ENCODE measurements at places on chromosomes 16 and 17.

- no peak for DNase-seq
Observed at GRCh38 chr17:60766778-60767190, 89.1 kb downstream of the BCAS3 start.

- DNase-seq: no peak
Observed at GRCh38 chr16:29030086-29030840, 45.4 kb downstream of the LAT start.

- DNase-seq: no peak
Observed at GRCh38 chr17:34259146-34259545, 4.1 kb downstream of the CCL2 start.

GRCh38 chr17:38557836-38558727, 47.7 kb downstream of the SRCIN1 start:
- peak; percentile 80 for DNase-seq

- DNase-seq: no peak
Observed at GRCh38 chr17:26765860-26766709, 527.8 kb upstream of the WSB1 start.

DNA sequence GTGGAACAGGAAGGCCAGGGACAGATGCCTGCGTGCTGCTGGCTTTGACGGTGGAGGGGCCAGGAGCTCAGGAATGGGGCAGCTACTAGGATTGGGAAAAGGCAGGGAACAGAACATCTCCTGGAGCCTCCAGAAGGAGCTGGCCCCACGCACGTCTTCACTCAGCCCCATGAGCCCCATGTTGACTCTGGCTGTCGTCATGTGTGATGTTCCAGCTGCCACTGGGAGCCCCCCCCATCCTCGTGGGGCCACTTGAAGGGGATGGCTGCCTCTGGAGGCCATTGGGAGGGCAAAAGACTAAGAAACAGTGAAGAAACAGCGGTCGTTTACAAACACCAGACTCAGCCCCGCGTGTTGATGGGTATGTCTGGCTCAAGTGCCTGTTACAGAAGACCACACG, 18.5 kb upstream of the APRT start:
- no peak for DNase-seq

DNA sequence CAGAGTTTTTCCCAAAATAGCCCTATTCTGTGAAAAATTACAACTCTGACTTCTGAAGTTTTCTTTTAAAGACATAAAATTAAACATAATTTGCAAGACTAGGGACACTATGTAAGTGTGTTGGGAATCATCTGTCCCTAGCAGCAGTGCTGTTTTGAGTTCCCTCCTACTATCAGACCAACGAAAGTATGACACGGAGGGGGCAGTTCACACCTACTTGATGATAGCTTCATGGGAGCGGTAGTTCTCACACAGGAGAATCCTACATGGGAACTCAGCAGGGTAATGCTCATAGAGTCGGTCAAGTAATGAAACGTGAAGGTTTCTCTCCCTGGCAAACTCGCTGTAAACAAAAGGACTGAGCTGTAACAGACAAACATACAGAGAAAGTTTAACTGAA, 96.6 kb downstream of the HELZ start:
- no peak for DNase-seq

- no peak for DNase-seq
Observed at GRCh38 chr17:68497885-68498319, 14.3 kb upstream of the PRKAR1A start.

DNA sequence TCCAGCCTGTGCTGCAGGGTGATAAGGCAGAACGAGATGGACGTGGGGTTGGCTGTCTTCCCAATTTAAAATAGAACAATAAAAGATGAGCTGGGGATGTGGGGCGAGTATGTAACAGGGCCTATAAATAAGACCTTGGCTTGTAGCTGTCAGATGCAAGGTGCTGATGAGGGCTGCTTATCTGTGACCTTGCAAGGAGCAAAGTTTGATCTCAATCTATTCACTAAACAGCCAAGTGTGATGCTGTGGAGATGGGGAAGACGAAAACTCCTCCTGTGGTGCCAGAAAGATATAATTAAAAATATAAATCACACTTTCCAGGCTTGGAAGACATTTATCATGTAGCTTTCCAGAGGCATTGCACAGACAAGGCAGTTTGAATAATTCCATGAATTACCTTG, 26.7 kb upstream of the TEX2 start:
- DNase-seq: no peak

- no peak for DNase-seq
Observed at GRCh38 chr16:48609652-48610029, 339 bp downstream of the N4BP1 start.

DNA sequence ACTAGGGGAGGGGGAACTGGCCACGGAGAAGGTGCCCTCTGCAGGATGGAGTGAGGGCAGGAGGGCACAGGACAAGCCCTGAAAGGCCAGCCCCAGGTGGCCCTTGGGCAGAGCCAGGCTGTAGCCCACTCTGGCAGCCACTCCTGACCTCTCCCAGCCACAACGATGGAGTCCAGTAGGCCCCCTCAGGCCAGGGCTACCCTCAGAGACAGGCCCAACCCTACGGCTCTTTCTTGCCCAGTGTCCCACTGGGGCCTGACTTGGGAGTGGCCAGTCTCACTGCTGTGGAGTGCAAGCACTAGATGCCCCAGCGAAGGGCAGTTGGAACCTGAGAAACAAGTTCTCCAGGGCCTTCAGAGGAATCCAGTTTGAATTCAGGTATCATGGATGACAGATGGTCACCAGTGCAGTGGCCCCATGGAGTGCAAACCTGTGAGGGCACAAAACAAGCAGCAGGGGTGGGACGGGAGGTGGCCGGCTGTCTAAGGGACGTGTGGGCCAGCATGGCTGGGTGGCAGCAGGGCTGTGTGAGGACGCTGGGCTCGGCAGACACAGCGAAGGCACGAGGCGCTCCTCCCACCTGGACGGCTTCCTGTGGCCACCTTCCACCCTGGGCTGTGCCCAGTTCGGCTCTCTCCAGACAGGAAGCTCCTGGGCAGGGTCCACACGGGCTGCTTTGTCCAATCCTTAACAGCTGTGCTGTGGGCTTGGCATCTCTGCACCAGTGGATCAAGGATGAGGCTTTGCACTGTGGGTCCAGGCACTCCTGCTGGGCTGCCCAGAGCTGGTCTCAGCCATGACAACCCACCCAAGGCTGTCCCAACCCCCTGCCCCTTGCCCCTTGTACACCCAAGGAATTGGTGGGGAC, 72.1 kb downstream of the AMFR start:
- DNase-seq: no peak

DNA sequence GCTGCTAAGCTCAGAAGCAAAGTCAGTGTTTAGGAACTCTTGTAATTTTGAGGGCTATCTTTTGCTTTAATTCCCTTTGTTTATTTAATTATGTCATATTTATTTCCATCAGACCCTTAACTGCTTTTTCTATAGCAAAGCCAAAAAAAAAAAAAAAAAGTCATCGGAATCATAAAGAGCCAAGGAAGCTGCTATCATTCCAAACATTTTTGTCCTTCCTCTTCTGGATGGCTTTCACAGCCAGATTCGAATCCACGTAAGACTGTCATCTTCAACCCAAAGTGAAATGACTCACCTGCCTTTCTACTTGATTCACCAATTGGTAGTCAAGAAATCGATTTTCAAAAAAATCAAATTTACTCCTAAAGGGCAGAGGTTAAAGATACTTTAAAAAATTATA, 38.4 kb downstream of the WIPI1 start:
- no peak for DNase-seq

DNA sequence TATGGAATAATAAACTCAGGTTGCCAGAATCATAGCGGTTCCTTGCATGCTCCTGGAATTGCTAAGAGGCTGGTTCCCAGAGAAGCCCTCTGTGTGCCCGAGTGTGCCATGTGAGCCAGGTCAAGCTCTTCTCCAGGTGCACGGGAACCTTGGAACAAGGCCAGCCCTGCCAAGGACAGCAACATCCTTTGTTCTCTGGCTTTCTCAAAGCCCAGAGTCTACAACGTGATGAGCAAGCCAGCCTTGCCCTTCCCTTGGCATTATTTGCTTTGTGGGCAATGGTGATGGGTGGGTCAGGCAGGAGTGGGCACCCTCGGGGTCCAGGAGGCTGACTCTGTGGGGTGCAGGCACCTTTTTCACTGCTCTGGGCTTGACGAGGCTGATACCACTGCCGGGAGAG, 14.2 kb upstream of the SEC14L1 start:
- no peak for DNase-seq

DNA sequence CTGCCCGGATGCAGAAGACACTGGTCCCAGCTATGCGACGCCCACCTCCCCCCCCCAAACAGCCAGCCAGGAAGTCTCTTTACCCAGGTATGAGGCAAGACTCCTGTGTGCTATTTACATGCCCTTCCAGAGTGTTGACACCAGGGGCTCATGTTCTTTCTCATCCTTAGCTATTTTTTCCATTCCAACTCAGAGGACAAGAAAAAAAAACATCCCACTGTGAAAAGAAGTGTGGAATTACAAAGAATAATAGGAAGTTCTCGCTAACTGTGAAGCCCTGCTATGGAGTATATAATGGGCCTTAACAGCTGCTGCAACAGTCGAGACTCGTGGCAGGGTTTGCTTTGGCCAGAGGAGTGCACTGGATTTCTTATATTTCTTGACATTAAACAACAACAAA, 584.9 kb downstream of the CDH13 start:
- no peak for DNase-seq

DNA sequence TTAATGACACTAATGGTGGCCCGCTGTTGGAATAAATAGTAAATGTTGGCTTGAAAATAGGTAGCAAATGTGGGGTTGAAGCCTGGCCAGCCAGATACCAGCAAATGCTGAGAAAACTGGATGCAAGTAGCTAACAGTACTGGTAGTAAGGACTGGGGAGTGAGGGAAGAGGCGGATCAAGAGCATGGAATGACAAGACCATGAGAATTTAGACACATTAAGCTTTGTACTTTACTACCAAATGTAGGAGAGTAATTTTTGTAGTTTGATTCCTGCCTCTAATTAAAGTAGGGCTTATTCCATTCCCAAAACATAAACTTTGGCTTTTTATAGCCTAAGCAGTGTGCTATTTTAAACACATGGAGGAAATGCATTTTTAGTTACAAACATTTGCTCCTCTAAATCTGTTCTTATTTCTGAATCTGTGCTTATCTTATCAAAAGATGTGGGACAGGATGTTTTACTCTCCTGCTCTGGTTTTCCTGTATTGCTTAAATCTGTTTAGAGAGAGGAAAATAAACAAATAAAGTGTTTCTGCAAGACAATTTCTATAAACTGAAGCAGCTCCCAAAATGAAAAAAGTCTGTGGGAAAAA, 44.1 kb downstream of the CFDP1 start:
- no peak for DNase-seq

DNA sequence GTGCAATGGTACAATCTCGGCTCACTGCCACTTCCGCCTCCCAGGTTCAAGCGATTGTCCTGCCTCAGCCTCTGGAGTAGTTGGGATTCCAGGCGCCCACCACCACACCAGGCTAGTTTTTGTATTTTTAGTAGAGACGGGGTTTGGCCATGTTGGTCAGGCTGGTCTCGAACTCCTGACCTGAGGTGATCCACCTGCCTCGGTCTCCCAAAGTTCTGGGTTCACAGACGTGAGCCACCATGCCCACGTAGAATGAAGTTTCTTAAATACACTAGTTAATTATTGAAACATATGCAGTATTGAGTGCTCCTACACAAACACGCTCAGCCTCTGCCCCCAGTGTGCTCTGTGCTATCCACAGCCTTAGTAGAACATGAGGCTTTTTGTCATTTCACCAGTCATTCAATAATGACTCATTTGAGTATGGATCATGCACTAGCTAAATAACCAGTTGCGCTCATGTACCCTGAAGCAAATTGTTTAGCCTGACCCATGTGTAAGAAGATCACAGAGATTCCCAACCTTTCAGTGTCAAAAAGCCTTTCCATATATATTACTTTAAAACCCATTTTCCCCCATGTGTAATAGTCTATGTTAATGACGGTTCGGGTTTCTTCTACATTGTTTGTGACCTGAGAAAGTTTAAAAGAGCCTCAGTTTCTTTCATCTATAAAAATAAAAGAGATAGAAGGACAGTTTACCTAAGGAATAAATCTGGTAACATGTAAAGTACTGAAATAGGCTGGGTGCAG, 49.7 kb downstream of the TUBD1 start:
- no peak for DNase-seq

DNA sequence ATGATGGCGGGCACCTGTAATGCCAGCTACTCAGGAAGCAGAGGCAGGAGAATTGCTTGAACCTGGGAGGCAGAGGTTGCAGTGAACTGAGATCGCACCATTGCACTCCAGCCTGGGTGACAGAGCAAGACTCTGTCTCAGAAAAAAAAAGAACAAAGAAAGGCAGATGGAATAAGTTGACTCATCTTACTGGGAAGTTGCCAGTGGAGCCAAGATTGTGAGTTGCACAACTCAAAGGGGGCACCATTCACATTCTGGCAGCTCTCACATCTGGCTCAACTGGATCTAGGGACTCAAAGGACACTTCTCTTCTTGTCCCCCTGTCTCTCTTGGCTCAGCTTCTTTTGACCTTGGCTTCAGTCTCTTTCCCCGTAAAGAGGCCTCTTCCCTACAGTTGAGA, 53.7 kb upstream of the ETV4 start:
- DNase-seq: no peak

DNA sequence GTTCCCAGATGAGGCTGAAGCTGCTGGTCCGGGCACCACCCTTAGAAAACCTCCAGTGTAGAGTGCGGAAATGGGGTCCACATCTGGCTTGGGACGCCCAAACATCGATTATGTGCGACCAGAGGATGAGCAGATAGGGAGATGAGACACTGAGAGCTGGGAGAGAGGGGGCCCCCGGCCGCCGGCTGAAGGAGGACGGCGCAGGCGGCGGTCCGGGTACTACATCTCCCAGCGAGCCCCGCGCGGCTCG, 182 bp upstream of the SPECC1 start:
- no peak for DNase-seq

- no peak for DNase-seq
Observed at GRCh38 chr17:15210247-15210646, 54.9 kb downstream of the PMP22 start.

DNA sequence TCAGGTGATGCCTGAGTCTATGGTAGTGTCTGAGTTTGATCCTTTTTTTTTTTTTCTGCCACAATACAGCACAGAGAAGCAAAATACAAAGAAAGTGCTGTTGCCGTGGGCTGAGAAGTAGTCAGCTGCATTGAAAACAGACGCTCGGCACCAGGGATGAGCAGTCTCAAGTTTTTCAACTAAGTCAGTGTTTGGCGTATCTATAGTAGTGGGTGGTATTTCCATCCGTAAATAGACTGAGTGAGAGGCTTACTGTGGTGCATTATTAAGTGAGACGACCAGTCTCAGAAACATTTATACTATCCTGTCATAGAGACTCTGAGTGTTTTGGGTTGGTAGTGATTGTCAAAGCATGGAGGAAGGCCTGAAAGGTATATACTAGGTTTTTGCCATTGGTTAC, 221.3 kb downstream of the SNX29 start:
- no peak for DNase-seq

- DNase-seq: no peak
Observed at GRCh38 chr17:32341141-32341856, 674 bp downstream of the C17orf75 start.

- no peak for DNase-seq
Observed at GRCh38 chr16:83970430-83970815, 2.4 kb downstream of the NECAB2 start.

- DNase-seq: no peak
Observed at GRCh38 chr17:53462393-53462811, 360.3 kb upstream of the KIF2B start.

- peak; percentile 62 for DNase-seq
Observed at GRCh38 chr17:3879591-3880417, 13.0 kb downstream of the CAMKK1 start.

GRCh38 chr16:4327386-4328045, 11.6 kb downstream of the GLIS2 start:
- no peak for DNase-seq

- DNase-seq: no peak
Observed at GRCh38 chr16:67011274-67011673, 17.7 kb upstream of the CBFB start.

- DNase-seq: no peak
Observed at GRCh38 chr16:85334718-85335583, 222.7 kb upstream of the CIBAR2 start.

- no peak for DNase-seq
Observed at GRCh38 chr16:26212599-26212998, 520.8 kb downstream of the HS3ST4 start.
